Stimulated activated CD4-positive, alpha-beta T cell treated with anti-CD3 and anti-CD28 coated beads, TNF-alpha, amount 100 ng/mL, for 1 hour (primary cell): ENCODE measurements at places on chromosomes 5 and 9.

DNA sequence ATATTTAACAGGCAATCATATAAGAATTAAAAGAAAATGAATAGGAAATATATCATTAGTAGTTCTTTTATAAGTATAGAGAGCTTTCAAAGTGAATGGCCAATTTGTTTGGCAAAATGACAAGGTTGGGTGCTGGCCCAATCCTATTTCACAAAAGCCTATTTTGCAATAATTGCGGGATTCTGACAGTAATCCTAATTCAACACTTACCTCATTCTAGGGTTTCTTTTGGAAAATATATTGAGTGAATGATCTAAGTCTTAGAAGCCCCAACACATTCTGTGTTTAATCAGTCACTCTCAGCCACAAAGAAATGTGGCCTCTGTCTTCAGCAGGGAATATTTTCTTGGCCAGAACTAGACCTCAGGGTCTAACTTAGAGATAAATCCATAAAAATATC lies 835.9 kb upstream of the ZNF608 start:
- no peak for DNase-seq

GRCh38 chr5:34521628-34522290 lies 134.4 kb upstream of the RAI14 start:
- no peak for DNase-seq

GRCh38 chr5:1003296-1003937 lies 5.2 kb upstream of the NKD2 start:
- DNase-seq: no peak

GRCh38 chr9:7177383-7177782 lies 419.6 kb downstream of the KDM4C start:
- DNase-seq: no peak

GRCh38 chr5:73954381-73954780 lies 328.4 kb downstream of the ARHGEF28 start:
- no peak for DNase-seq

DNA sequence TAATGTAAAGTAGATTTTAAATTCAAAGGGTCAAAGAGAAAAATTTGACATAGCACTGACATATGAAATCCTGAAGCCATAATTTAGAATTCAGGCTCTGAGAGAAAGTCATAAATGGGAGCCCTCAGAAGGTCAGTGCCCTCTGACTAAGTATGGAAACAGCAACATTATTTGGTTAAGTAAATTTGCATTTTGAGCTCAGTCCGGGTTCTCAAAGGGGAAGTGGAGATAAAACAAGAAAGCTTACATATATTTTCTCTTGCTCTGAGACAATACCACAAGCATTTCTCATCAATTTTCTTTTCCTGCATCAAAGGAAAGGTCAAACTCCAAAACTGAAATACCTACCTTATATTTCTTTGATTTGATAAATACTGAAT lies 348.0 kb downstream of the SEMA5A start:
- DNase-seq: no peak
